ENCODE measurements at places on chromosomes 7 and 10.

DNA sequence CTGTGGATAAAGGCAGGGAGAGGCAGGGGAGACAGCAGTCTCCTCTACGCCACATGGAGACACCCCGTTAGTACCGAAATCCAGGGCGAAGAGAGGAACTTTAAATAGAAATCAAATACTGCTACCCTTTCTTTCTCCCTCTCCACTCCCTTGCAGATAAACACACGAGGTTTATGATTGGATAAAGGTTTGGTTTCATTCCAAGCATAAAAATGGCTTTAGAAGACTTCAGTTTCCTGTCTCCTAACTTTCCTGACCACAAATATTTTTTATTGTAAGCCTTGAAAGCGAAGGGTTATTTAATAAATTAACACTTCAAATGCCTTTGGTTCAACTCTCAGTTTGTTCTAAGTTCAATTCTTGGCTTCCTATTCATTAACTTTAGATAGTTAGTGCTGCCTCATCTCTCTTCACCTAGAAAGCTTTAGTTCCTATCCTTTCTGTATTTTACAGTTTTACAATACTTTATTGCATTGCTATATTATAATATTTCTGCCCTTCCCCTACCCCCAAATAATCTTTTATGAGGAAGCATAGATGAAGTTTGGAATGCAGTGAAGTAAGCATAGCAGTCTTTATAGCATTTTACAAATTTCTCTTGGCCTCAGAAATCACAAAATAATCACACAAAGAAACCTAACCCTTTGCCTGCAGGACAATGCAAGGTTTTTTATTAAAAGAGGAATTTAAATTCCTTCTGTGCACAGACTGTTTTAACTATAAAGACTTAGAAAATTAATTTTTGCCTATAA lies 31.5 kb upstream of the ARID5B start:
- DNase-seq: no peak

DNA sequence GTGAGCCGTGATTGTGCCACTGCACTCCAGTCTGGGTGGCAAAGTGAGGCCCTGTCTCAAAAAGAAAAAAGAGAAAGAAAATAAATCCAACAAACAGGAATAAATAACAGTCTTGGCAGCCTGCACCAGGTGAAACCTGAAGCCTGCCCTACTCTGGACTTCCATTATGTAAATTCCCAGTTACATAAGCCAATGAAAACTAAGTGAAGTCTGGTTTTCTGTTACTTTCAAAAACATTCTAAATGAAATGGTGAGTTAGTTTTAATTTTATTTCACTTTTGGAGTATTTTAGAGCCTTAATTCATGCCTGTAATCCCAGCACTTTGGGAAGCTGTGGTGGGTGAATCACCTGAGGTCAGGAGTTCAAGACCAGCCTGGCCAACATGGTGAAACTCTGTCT lies 22.5 kb upstream of the HIBADH start:
- no peak for DNase-seq

- DNase-seq: no peak
Observed at GRCh38 chr10:10092581-10092980, 925.1 kb upstream of the CELF2 start.

GRCh38 chr7:51477323-51477722 lies 160.7 kb upstream of the COBL start:
- DNase-seq: no peak
